ENCODE measurements at places on chromosomes 1 and 21. TPM values are rescaled to one million over a fixed set of nuclear protein-coding genes. Genes with fewer than 3 reads are reported as not detected.

AMY1C gene
- total RNA-seq = not detected

NOS1AP gene
- total RNA-seq = under 0.01 TPM

CHI3L1 gene
- total RNA-seq = 5.4 TPM

VCAM1 gene
- total RNA-seq = 5.4 TPM

LCE1B gene
- total RNA-seq = not detected

SPRR1B gene
- total RNA-seq = not detected

MKNK1 gene
- 13.8 TPM for total RNA-seq

APCS gene
- not detected for total RNA-seq

KNCN gene
- total RNA-seq = not detected

PDXK gene
- 200 TPM for total RNA-seq

All from regular cardiac myocyte (primary cell).